ENCODE measurements at places on chromosomes 5 and 9.

GRCh38 chr5:132000677-132001453 lies 10.6 kb downstream of the ACSL6 start:
- no peak for DNase-seq

GRCh38 chr5:103561685-103562452 lies 720 bp downstream of the NUDT12 start:
- no peak for DNase-seq

DNA sequence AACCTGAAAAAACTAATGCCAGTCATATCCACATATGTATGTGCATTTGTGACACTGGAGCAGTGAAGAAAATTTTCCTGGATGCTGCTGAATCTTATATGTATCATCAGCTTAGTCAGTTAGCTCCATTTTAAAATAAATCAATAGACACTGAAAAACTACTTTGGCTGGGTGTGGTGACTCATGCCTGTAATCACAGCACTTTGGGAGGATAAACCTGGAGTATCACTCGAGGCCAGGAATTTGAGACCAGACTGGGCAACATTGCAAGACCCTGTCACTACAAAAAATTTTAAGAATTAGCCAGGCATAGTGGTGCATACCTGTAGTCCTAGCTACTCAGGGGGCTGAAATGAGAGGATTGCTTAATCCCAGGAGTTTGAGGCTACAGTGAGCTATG lies 511.0 kb upstream of the TLE4 start:
- DNase-seq: no peak

DNA sequence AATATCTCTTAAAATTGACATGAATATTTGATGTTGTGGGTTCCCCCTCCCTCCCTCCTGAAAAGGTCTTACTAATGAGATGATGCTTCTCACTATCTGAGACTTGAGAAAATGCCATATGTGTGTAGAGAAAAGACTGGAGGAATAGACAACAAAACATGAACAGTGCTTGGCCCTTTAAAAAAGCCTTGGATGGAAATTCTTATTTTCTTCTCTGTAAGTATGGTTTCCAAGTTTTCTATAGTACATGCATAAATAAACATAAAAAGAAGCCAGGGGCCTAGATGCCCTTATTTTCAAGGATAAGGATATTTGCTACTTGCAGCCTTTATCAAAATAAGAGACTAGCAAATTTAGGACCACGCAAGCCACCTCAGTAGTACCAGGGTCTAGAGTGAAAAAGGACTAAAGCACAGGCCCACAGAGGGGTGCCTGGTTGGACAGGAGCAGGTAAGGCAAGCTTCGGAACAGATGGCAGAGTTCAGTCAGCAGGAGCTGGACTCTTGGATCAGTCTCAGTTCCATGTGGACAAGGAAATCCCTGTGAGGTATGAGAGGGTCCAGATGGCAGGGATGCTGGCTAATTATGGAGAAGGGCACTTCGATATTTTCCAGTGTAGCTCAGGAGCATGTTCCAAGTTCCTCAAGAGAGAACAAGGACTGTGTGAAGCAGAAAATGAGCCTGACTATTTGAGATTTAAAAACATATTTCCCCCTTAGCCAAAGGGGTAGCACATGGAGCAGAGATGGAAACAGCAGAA lies 4.6 kb upstream of the ANP32B start:
- DNase-seq: no peak

- no peak for DNase-seq
Observed at GRCh38 chr5:82331557-82331956, 53.4 kb upstream of the RPS23 start.

- no peak for DNase-seq
Observed at GRCh38 chr9:93305497-93306020, 121.6 kb downstream of the WNK2 start.

DNA sequence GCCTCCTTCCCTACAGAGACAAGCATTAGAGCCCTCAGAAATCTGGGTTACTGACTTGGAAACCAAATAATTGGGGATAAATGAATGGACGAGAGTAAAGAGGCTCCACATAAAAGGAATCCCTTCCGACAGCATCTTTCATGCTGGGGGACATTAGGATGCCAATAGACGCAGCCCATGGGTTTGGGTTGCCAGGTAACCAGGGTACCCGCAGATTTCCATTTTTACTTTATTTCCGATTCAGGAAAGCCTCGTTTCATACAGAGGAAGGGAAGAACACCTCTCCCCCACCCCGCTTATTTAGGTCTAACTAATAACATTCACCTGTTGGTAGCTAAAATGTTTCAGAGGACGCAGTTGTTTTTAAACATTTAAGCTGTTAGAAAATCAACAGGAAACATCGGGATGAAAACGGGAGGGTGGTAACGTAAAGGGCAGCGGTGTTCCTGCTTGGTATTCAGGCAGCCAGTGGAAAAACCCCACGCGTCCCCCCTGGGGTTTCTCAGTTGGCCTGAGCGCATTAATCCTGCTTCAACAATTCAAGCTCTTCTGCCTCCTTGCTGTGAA lies 179.5 kb downstream of the YTHDC2 start:
- no peak for DNase-seq

DNA sequence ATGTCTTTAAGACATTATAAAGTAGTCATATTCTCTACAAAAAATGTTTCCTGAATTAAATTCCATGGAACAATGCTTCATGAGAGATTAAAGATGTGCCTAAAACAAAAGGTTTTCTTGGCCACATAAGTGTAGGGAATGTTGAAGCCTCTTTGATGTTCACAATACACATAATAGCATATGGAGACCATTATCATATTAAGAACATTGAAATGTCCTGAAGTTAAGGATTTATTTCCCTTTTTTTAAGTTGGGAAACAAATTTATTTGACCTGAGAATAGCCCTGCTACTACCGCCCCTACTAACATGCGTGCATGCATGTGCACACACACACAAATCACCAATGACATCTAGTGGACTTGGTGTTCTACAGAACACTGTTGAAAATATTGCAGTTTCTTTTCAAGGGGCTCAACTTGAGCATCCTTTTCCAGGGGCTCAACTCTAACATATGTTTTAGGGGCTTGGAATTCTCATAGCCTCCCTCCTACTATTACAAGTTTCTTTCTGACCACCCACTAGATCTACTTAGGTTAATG lies 124.9 kb upstream of the C6 start:
- DNase-seq: no peak

- DNase-seq: no peak
Observed at GRCh38 chr5:123482258-123482657, 29.7 kb upstream of the CSNK1G3 start.

DNA sequence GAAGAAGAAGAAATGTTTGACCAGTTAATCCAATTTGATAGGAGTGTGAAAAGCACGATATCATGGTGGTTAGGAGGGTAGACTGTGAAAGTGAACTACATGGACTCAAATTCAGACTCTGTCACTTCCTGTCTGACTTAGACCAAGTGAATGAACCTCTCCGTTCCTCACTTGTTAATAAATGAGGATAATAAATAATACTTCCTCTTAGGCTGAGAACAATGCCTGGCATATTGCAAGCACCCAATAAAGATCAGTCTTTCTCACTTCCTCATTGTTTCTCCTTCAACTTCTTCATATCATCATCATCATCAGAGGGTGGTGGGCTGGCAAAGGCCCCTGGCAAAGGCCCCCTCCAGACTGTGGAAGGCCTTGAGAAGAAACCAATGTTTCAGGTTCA lies 148.7 kb downstream of the CDK5RAP2 start:
- no peak for DNase-seq

All from epithelial cell of prostate (primary cell).